ENCODE measurements at places on chromosomes 12 and 14.

- no peak for DNase-seq
These were observed 18.0 kb upstream of the SMUG1 start for GRCh38 chr12:54206791-54207190.

DNA sequence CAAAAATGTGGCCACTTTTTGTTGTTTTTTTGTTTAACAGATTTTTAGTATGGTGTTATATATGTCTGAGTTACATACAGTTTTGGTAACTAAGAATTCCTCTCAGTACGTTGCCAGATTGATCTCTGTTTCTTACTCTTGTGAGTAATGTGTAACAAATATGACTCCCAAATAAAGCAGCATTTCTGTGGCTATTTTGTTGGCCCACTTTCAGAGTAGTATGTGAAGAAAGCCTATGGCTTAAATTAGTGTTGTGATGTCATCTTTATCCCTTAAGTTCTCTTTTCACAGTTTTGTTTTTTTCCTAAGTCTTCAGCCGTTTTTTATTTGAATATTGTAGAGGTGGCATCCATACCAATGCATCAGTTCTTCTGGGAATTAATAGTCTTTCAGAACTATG is 10.7 kb downstream of the PCNX4 start:
- no peak for DNase-seq

GRCh38 chr12:89787763-89788162 is 79.1 kb upstream of the ATP2B1 start:
- no peak for DNase-seq

- DNase-seq: no peak
These were observed 862 bp downstream of the PIP4K2C start for GRCh38 chr12:57591782-57592325.

- DNase-seq: no peak
These were observed 144.3 kb upstream of the FKBP4 start for GRCh38 chr12:2650261-2651067.

DNA sequence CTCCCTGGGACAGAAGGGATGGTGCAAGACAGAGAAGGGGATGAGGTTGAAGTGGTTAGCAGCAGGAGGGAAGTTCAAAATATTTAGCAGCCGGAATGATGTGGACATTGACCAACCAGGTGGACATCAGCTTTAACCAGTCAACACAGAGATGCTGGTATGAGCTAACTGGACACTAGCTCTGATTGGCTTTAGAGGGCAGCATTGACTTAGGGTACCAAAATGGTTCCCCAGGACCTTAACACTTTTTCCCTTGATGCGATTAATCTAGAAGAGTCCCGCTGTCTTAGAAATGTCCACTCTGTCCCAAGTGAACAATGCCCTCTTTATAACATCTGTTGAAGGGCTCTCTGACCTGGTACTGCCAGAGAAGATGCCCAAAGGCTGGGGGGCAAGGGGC is 134.0 kb upstream of the GSC start:
- no peak for DNase-seq

DNA sequence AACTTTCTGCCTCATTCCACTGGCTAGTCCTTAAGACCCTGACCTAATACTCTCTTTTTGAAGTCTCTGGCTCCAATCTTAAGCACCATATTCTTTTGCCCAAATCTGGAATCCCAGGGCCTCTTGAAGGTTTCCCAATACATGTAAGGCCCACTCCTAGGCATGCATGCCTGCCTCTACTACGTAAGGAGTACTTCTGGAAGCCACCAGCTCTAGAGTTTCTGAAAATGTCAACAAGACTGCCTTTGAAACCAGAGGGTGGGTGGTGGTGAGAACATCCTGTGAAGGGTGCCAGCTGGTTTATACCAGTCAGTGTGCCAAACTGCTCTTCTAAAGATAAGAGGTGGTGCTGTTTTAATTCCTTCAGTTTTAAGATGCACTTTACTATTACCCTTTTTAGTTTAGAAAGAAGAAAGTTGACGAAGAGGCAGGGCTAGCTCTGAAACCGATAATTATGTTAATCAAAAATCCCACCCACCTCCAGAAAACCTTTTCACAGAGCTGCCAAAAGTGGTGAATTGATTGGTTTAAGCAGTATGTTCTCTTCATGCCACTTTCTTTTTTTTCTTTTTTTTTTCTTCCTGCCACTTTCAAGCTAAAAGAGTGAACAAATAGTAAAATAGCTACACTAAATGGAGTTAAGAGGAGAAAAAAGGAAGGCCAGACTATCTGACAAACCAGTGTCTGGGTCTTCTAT is 8.7 kb upstream of the WDR89 start:
- no peak for DNase-seq

GRCh38 chr12:125418902-125419564 is 353.8 kb downstream of the AACS start:
- no peak for DNase-seq

- no peak for DNase-seq
These were observed 161.3 kb downstream of the CPNE8 start for GRCh38 chr12:38744041-38744440.

DNA sequence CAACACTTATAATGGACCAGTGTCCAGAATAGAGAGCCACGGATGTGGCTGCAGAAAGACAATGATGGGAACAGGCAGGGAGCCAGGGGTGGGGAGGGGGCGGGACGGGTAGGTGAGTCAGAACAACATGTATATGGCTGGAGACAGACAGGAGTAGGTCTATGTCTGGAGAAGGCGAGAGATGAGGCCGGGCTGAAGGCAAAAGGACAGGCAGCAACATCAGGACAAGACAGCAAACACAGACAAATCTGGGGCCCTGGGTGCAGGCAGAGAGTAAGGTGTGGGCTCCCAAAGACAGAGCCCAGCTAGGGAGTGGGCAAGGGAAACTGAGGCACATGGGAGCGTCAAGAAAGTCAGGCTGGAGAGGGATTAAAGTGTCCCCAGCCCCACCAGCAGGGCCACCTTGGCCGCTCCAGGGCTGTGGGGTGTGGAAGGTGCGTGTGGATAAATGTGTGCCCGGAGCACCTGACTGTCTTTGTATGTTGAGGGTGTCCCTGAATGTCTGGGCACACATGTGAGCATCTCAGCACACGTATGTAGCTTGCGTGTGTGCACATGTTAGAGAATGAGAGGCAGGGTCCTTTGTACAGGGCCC is 44.1 kb downstream of the FAM222A start:
- DNase-seq: no peak

- no peak for DNase-seq
These were observed 1493.1 kb upstream of the FLRT2 start for GRCh38 chr14:84036840-84037239.

- DNase-seq: no peak
These were observed 27.1 kb downstream of the ABCB9 start for GRCh38 chr12:122939125-122939524.

DNA sequence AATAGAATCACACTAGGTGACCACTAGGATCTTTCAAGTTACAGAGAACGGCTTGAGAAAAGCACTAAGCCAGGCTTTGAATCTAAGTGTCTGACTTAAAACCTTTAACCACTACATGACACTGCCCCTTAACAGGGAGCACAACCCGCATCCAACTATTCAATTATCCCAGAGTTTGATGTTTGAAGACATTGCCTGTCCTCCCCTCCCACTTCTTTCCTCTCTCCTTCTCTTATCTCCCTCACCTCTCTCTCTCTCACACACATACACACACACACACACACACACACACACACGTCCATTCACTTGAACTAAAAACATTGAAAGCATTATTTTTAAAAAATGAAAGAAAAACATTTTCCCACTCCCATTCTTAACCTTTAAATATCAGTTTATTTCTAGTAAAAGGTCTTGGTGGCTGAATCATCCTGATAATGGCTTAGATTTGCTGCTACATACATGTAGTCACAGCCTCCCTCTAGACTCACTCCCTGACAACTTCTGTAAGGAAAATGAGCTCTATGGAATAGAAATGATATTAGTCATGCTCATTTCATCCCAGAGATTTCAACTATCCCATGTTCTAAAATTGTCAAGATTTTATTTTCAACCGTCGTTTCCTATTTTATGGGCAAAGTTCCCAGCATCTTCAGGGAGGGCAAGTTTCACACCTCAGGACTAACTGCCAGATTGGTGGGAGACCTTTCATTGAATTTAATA is 53.5 kb upstream of the RAP1B start:
- peak; percentile 12 for DNase-seq

GRCh38 chr12:11795913-11796459 is 146.5 kb downstream of the ETV6 start:
- DNase-seq: no peak
